CD4-positive, alpha-beta memory T cell (primary cell): ENCODE measurements at places on chromosomes 16 and 17.

DNA sequence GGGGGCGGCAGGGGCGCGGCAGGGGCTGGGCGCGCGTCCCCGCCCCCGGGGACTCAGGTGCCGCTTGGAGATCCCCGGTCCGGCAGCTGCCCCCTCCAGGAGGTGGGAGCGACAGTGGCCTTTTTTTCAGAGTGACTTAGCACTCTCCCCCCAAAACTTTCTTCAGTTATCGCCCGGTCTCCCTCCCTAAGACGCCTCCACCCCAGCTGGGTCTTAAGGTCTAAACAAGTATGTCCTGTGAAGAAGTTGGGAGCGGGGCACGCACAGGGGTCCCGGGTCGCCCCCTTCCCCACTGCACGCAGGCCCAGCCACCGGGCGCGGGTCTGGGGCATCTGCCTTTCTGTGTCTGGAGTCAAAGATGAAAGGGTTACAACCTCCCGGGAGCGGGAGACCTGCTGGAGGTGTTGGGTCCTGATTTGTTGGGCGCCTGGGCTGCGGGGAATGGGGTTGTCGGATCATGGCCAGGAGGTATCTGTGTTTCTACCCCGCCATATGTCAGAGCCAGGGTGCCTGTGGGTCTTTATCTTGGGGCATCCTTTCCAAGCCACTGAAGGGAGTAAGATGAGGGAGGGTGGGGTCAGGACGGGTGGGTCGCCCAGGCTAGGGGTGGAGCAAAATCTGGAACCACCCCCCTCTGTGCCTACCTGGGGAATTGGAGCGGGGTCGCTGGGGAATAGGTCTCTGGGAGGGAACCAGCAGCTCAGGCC, 757 bp downstream of the FMNL1 start:
- H3K4me3 ChIP-seq, result peak overlapping the region; percentile 74
- peak overlapping the region; percentile 97 for H3K27ac ChIP-seq
- peaks cover 5% of the 10 kb centered on the region for H3K36me3 ChIP-seq
- peak; percentile 47 for DNase-seq
- no peaks in the 10 kb centered on the region for H3K27me3 ChIP-seq

DNA sequence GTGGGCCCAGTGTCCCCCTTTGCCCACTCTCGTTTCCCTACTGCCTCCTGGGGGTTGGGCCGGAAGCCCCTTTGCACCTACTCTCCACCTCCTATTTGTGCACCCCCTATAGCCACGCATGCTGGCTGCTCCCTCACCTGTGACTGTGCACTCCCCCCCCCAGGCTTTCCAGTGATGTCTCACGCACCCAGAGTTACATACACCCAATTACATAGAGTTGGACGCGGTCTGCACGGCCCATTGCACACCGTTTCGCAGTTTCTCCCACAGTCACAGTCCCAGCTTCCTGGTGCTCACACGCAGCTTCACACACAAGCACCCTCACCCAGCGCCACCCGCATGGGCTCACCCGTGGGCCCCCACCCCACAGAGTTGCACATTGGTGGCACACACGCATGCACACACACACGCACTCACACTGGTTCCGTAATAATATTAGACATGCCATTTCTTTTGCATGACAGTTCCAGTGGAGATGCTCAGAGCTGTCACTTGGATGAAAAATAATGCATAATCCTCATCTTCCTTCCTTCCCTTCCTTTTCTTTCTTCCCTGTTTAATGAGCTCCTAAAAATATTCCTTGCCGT, 21.5 kb upstream of the C1QL1 start:
- H3K4me1 ChIP-seq, result no peaks in the 10 kb centered on the region
- peaks cover 15% of the 10 kb centered on the region for H3K27me3 ChIP-seq
- H3K36me3 ChIP-seq, result no peaks in the 10 kb centered on the region
- H3K27ac ChIP-seq, result no peak overlapping the region

DNA sequence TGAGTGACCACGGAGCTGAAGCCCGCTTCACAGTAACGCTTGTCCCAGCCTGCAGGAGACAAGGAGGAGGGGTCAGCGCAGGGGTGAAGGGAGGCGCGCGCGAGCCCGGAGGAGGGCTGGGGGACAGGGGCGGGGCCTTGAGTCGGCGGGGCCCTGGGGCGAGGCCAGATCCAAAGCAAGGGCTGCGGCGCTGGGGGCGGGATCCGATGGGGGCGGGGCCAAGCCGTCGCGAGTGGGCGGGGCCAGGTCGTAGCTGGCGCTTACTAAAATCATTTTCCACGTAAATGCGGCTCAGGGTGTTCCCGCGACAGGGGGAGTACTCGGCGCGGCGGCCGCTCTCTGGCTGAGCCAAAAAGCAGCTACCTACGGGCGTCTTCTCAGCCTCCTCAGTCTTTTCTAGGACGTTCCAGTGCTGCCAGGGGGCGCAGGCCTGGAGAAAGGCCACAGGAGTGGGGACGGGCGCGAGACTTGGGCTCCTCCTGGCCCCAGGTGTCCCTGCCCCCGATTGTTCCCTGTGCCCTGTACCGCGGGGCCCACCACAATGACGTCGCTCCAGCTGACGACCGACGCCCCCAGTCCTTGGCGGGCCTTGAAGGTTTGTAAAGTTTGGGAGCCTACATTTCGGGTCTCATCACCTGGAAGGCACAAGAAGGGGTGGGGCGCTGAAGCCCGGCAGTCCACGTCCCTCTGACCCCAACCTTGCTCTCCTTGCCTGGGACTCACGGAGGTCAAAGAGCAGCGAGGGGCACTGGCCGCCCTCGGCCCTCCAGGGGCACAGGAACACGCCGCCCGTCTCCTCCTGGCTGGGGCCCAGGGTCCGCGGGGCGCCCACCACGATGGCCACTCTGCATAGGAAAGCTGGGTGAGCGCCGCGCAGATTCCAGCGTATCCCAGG, 3.9 kb downstream of the ITGA2B start:
- H3K4me1 ChIP-seq, result peaks cover 19% of the 10 kb centered on the region
- H3K4me3 ChIP-seq, result peak overlapping the region; percentile 58
- no peaks in the 10 kb centered on the region for H3K36me3 ChIP-seq
- DNase-seq, result peak; percentile 72

DNA sequence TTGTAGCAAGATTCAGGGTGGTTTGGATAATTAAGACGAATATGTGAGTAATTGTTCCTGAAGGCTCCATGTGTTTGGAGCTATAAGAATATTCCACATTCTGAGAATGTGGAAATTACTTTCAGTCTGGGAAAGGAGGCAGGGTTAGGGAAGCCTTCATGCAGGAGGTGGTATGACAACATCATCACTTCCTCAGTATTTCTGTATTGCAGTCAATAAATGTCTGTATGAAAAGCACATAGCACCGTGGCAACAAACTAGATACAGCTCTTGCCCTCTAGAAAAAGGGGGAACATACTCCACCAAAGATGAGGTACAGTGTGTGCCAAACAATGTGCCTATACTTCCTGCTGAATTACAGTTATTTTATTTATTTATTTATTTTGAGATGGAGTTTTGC, 26.1 kb upstream of the DHRS7B start:
- peaks cover 13% of the 10 kb centered on the region for H3K4me1 ChIP-seq
- no peaks in the 10 kb centered on the region for H3K36me3 ChIP-seq
- no peak overlapping the region for H3K4me3 ChIP-seq

GRCh38 chr17:71213936-71214335, 906.9 kb upstream of the SOX9 start:
- no peaks in the 10 kb centered on the region for H3K36me3 ChIP-seq
- no peaks in the 10 kb centered on the region for H3K4me1 ChIP-seq
- no peaks in the 10 kb centered on the region for H3K27me3 ChIP-seq

DNA sequence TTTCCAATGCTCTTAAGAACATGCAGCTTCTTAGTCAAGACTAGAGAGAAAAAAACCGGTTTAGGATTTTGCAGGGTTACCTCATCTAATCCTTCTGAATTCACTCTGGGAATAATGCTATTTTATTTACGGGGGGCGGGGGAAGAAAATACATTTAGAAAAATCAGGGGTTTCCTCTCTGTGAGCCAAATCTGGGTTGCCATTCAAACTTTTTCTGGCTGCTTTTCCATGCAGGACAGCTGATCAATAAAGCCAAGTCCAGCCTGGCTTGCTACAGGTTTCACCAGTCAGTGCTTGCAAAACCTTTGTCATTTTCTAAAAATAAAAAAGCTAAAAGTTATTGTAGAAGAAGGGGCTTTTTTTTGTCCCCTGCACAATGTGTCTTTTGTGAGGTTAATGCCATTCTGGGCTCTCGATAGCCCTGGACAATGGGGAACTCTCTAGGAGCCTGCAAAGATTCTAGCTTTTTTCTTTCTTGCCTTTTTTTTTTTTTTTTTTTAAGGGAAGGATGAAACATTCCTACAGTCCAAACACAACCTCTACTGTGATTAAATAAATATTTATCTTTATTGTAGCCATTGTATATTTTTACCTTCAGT, 13.1 kb upstream of the ZFHX3 start:
- H3K27ac ChIP-seq, result no peak overlapping the region
- no peaks in the 10 kb centered on the region for H3K36me3 ChIP-seq
- no peak overlapping the region for H3K4me3 ChIP-seq
- H3K4me1 ChIP-seq, result no peaks in the 10 kb centered on the region
- DNase-seq, result no peak

GRCh38 chr16:57572978-57573728, 30.7 kb downstream of the ADGRG5 start:
- H3K36me3 ChIP-seq, result no peaks in the 10 kb centered on the region
- H3K27me3 ChIP-seq, result no peaks in the 10 kb centered on the region
- H3K27ac ChIP-seq, result no peak overlapping the region
- no peak overlapping the region for H3K4me3 ChIP-seq
- no peak for DNase-seq

DNA sequence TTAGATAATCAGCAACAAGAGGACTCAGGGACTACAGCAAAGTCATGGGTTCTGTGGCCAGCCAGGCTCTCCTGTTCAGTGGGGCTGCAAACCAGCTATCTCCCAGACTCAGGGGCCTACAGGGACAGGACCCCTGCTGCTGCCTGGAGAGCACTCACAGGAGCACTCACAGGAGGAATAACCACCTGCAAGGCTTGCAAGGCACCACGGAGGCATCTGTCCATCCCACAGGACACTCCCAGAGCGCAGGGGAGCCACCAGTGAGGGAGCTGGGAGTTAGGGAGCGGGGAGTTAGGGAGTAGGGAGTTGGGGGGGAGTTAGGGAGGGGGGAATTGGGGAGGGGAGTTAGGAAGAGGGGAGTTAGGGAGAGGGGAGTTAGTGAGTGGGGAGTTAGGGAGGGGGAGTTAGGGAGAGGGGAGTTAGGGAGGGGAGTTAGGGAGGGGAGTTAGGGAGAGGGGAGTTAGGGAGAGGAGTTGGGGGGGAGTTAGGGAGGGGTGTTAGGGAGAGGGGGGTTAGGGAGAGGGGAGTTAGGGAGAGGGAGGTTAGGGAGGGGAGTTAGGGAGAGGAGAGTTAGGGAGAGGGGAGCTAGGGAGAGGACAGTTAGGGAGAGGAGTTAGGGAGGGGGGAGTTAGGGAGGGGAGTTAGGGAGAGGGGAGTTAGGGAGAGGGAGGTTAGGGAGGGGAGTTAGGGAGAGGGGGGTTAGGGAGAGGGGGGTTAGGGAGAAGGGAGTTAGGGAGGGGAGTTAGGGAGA, 5.7 kb downstream of the CANT1 start:
- no peaks in the 10 kb centered on the region for H3K27me3 ChIP-seq
- peaks cover 17% of the 10 kb centered on the region for H3K36me3 ChIP-seq
- H3K4me1 ChIP-seq, result peaks cover 40% of the 10 kb centered on the region
- H3K27ac ChIP-seq, result no peak overlapping the region

DNA sequence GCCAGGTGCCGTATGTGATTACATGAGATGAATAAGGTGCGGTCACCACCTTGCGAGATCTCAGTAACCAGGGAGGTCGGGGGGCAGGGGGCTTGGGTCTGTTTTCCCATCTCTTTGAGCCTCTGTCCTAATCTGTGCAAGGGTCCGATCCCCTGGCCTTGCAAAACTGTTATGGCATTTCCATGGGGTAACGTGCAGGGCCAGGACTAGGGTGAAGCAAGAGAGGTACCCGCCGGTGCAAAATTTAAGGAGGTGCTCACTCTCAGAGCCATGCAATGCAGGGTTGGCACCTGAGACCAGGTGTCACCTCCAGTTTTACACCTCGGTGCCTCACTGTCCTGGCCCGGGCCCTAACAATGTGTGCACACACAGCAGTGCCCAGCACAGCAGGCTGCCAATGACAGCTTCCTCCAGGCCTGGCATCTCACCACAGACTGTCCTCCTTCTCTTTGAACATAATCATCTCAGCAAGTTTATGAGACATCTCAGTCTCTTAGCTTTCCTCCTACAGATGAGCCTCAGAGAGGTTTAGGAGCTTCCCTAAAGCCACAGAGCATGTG, 43.6 kb downstream of the C16orf95 start:
- H3K4me1 ChIP-seq, result no peaks in the 10 kb centered on the region
- no peak for DNase-seq
- no peak overlapping the region for H3K4me3 ChIP-seq
- H3K27me3 ChIP-seq, result no peaks in the 10 kb centered on the region
- no peaks in the 10 kb centered on the region for H3K36me3 ChIP-seq

- H3K4me3 ChIP-seq, result no peak overlapping the region
- H3K27ac ChIP-seq, result peak overlapping the region; percentile 15
- peak; percentile 17 for DNase-seq
- no peaks in the 10 kb centered on the region for H3K36me3 ChIP-seq
- H3K27me3 ChIP-seq, result peaks cover 8% of the 10 kb centered on the region
Observed at GRCh38 chr17:21510686-21511362, 134.7 kb downstream of the KCNJ12 start.

DNA sequence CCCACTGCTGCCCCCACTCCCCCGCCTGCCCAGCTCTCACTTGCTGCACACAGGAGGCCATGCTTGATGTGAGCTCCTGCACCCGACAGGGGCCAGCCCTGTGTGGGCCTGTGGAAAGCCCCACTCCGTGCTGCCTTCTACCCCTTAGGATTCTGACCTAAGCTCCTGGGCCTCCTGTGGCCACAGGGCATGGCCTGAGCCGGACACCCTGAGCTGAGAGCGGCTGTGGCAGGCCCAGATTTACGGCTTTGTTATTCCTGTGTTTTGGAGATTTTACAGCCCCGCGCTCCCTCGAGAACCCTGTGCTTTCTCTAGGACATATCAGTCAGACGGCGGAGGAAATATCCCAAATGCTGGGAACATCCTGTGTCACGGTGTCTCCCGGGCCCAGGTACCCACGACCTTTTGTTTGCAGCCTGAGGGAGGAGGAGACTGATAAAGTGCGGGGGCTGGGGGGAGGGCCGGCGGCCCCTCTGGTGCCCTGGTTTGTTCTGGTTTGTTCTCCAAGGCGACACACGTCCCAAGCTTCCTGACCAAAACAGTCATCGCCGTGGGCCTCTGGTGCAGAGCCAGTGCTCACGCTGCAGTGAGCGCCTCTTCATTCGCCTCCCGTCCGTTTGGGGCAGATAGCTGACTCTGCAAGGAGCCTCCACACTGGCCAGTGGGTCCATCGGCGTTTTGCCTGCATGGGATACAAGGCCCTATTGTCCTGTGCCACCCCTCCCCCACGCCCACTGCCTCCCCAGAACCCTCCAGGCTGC, 363.4 kb downstream of the C16orf95 start:
- H3K27me3 ChIP-seq, result no peaks in the 10 kb centered on the region
- no peak for DNase-seq
- H3K27ac ChIP-seq, result no peak overlapping the region

GRCh38 chr16:27639561-27640276, 89.8 kb downstream of the KATNIP start:
- H3K27ac ChIP-seq, result no peak overlapping the region
- H3K4me1 ChIP-seq, result no peaks in the 10 kb centered on the region
- H3K27me3 ChIP-seq, result no peaks in the 10 kb centered on the region
- H3K36me3 ChIP-seq, result no peaks in the 10 kb centered on the region
